Smooth muscle cell of the brain vasculature (primary cell): ENCODE measurements at places on chromosomes 3 and 15.

DNA sequence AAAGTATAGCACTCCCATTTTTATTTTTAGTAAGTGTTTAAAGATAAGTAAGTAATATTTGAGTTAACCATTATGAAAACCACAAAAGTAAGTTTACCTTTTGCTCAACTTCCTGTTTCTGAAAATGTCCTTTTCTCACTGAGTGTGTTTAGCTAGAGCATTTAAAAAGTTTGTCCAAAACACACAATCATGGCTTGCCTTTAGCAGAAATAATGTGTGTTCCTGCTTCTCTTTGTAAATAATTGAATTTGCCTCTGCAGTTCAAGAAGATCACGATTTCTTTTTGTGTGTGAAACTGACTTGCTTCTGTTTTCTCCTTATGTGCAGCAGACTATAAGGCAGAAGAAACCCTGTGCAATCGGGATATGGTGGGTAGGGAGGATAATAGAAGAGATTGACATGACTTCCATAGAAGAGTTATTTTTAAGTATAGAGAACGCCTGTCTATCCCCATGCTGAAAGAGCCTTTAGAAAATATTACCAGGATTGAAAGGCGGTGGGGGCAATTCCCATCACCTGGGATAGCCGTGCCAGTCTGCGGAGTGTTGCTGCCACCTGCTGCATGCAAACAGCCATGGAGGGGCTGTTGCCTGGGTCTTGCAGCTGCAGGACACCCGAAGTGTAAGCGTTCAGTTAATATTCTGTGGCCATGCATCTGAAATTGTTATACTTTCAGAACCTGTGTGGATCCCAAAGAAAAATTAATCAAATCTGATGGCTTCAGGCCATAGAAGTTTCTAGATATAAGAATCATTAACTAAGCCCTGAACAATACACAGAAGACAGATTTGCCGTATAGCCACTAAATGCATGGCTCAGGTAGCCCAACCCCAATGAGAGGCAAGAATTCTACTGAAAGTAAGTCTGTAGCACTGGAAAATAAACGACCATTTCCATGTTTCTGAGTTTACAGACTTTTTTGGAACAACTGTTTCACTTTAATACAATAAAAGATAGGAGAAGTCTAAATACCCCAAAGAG lies 2.4 kb upstream of the CD96 start:
- peak; percentile 21 for DNase-seq

DNA sequence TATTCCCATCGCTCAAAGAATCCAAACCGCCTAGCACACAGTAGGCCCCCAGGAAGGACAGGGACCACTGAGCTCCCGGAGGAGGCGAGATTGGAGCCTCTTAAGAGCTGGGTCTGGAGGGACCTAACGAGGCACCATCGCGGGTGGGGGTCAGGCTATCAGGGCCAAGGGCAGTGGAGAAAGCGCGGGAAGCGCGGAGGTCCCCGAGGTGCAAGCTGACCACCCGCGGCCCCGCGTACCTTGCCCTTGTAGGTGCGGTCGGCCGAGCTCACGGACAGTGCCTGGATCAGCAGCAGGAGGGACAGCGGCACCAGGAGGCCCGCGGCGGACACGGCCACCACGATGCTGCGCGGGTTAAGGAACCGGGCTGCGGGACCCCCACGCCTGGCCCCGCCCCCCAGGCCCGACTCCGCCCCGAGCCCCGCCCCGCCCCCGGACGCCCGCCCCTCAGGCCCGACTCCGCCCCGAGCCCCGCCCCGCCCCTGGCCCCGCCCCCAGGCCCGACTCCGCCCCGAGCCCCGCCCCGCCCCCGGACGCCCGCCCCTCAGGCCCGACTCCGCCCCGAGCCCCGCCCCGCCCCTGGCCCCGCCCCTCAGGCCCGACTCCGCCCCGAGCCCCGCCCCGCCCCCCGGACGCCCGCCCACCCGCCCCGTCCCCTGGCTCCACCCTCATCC lies 3.9 kb downstream of the ZDHHC19 start:
- DNase-seq, result no peak

DNA sequence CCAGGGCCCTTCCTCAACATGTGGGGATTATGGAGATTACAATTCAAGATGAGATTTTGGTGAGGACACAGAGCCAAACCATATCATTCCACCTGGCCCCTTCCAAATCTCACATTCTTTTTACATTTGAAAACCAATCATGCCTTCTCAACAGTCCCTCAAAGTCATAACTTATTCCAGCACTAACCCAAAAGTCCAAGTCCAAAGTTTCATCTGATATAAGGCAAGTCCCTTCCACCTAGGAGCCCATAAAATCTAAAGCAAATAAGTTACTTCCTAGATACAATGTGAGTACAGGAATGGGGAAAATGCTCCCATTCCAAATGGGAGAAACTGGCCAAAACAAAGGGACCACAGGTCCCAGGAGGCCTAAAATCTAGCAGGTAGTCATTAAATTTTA lies 309.5 kb upstream of the SLITRK3 start:
- DNase-seq, result no peak

DNA sequence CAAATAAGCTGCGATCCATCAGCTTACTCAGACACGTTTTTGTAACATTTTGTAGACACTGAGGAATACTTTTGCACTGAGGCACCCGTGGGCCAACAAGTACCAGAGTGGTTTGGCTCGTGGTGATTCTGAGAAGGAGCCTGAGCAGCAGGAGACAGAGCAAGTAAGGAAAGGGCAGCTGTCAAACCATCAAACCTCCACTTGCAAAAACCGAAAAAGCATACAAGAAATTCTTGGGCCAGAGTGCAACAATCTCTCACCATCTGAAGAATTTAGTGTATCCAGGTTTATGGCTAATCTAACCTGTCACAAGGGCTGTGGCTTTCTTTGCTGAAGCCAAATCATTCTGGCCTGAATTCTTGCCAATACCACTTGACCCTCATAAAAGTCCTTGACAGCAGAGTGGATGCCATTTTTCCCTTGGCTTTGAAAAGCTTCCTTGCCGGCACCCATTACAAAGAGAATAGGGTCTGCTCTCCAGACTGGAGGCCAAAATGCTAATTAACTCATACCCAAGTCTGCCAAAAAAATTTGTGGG lies 56.7 kb downstream of the MYO1E start:
- no peak for DNase-seq

GRCh38 chr3:73070675-73071575 lies 9.5 kb downstream of the EBLN2 start:
- no peak for DNase-seq

DNA sequence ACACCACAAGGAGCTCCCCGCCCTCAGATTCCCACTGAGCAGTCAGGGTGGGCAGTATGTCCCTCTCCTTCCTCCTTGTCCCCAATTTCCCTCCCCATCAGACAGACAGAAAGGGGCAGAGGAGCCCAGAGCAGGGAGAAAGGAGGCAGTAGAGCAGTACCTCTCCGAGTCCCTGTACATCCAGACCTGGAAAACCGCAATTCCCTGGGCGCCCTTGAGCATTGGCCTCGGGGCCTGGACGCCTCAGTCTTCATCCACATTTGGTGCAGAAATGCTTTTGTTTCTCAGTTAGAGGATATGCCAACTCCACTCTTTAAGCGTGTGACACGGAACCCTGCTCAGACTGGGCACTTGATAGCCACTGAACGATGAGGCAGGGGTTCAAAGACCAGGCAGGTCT lies 5.9 kb downstream of the ISG20 start:
- DNase-seq, result no peak

DNA sequence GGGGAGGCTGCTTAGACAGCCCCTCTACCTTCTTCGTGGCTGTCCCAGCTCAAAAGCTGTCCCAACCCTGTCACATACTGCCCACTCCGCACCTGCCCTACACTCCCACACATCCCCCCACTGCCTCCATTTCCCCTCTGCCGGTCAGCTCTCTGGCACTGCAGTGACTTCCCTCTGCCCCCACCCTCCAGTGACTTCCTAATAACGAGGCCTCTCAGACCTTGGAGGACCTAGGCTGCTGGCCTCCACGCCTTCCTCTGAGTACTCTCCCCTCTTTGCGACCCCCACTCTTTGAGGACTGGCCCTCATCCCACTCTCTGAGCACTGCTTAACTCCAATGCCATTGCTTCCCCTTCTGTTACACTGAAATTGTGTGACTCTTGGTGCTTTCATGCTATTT lies 45.3 kb downstream of the KY start:
- no peak for DNase-seq

- DNase-seq, result no peak
Measured at GRCh38 chr3:168322941-168323340, 227.2 kb upstream of the GOLIM4 start.

- DNase-seq, result no peak
Measured at GRCh38 chr3:62253971-62254370, 119.4 kb downstream of the FEZF2 start.

DNA sequence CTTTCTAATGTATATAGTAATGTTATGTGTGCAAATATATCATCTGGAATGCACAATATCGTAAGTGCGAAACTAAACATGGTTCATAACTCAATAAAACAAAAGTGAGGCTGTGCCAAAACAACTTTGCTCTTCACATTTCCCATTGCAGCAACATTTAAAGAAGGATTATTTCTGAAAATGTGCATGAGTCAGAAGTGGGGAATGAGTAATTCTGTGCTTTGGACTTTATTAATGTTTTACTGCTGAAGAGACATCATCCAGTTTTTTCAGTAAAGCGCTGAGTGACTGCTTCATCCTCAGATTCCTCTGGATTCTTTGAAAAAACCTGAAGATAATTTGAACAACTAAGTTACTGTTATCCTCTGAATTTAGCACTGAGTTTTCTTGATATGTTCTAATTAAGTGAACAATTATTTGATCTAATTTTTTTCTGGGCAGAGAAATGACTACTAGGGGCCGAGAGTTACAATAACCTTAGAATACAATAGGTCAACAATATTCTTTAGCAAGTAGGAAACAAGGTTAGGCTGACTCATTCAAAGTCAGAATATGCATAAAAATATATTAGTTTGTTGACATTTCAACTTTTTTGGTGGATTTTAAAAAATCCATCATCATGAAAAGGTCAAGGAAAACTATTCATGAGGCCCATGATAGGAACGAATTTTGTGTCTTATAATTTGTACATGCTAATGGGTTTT lies 20.0 kb upstream of the PLCL2 start:
- no peak for DNase-seq

DNA sequence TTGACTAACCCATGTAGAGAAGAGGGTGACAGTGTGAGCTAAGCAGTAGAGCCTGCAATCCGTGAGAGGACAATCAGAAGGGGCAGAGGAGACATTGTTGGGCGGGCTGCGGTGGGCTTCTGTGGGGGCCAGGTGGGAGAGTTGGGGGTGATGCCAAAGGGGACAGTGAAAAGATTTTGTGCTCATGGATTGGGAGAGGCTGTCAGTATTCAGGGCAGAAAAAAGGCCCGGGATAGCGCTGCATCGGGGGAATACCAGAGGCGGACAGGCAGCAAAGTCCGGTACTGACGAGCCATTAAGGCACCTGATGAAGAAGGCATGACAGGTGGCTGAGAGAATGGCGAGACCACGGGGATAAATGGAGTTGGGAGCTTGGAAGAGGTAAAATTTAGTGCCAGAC lies 1.3 kb upstream of the PXYLP1 start:
- no peak for DNase-seq

GRCh38 chr15:68431792-68432401 lies at the start of gene ITGA11:
TSS of gene ITGA11 (minus strand) at chr15:68432163. CDS start at chr15:68432066, 97 bp downstream.
- no peak for DNase-seq

GRCh38 chr15:92997821-92998220 lies 91.2 kb downstream of the RGMA start:
- no peak for DNase-seq

DNA sequence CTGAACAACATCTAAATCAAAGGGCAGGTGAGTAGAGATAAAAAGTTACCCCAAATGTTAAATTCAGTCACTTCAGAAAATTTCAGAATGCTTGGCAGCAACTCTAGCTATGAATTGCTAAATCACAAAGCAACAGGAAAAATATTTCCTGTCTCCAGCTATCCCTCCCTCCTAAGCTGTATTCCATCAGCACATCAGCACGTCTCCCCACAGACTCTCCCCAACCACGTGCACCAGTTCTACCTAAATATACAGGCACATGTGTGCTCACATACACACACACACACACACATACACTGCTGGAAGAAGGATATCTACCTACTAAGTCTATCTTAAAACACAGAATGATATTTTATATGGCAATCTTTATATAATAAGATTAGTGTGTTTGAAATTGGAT lies 177.1 kb upstream of the ARHGEF26 start:
- no peak for DNase-seq

DNA sequence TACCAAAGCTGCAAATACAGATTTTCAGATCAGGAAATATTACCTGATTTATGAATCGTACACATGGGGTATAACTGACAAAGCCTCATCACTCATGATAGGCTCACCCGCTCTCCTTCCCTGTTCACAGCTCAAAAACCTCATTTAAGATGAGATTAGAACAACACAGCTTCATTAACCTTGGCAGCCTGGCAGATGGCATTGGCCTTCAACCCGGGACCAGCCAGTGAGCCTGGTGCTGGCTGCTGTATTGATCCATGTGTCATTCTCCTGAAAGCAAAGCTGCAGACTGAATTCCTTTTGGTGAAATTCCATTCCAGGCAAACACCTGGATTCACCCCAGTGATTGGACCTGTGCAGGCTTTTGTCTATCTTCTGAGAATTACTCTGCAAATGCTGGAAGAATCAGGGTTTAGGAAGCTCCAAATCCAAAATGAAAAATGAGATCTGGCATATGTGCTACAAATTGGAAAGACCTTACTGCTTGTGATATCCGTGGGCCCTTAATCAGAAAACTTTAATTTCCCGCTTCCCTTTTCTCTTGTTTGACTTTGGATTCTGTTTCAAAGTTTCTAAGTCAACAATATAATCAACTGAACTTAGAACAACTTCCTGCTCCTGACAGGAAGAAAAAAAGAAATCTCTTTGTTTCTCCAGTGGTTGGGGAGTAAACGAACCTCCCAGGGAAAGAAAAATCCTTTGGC lies 189.1 kb upstream of the KBTBD8 start:
- DNase-seq, result no peak

GRCh38 chr3:35745351-35745750 lies 106.0 kb downstream of the ARPP21 start:
- DNase-seq, result no peak

GRCh38 chr3:8882642-8883041 lies 80.6 kb downstream of the RAD18 start:
- no peak for DNase-seq
